ENCODE measurements at places on chromosomes 16 and 17. TPM values are rescaled to one million over a fixed set of nuclear protein-coding genes. Genes with fewer than 3 reads are reported as not detected.

Gene CD7
- polyA plus RNA-seq = 370 TPM

Gene TNK1
- 0.29 TPM for polyA plus RNA-seq

Gene GDPD3
- polyA plus RNA-seq = not detected

Gene TP53TG3F
- polyA plus RNA-seq = not detected

Gene TMEM114
- polyA plus RNA-seq = not detected

Gene KCNJ2
- polyA plus RNA-seq = not detected

Gene MT1E
- polyA plus RNA-seq = 2.5 TPM

Gene CD300LB
- 4.2 TPM for polyA plus RNA-seq

Gene AIPL1
- not detected for polyA plus RNA-seq

Gene HLF
- not detected for polyA plus RNA-seq

Gene KRTAP4-4
- polyA plus RNA-seq = not detected

DNA sequence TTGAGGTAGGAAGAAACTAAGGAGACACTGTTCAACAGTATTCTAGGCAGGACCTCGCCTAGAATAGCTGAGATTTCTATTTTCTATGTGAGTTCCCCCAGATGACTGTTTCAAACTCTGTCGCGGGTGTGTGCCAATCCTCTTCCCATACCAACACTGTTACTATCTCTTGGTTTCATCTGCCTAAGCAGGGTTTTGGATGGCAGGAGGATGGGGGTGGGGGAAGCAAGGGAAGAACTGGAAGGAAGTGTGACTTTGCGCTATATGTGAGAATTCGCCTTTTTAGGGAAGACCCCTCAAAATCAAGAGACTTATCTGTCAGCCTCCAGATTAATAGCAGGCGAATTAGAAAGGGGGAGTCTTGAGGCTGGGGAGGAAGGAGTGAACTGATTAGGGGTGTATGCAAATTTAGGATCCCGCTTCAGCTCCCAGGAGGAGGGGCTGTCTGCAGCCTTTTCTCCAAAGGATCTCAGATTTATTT is 521 bp upstream of the G6PC3 start:
- no peak for DNase-seq

GRCh38 chr16:86067936-86068335 is 169.0 kb downstream of the IRF8 start:
- no peak for DNase-seq

GRCh38 chr17:16398270-16399267 is 16.8 kb upstream of the TRPV2 start:
- DNase-seq = no peak

DNA sequence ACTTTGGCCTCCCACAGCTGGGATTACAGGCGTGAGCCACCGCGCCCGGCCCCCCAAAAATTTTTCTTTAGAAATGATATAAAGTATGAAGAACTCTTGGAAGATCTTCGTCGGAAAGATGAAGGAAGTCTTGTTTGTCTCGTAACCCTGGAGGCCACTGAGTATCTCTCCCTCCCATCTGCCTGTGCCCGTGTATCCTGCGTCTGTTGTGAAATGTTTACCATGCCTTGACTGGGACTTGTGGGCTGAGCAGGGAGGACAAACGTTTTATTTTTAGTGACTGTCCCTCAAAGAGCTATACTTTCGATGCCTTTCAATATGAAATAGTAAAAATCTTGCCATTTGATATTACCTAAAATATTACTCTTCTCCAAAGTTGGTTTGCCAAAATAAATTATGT is 121.2 kb downstream of the RPTOR start:
- no peak for DNase-seq

GRCh38 chr17:75602644-75603043 is 15.0 kb downstream of the MYO15B start:
- no peak for DNase-seq

GRCh38 chr17:21530311-21530710 is 154.2 kb downstream of the KCNJ12 start:
- no peak for DNase-seq

DNA sequence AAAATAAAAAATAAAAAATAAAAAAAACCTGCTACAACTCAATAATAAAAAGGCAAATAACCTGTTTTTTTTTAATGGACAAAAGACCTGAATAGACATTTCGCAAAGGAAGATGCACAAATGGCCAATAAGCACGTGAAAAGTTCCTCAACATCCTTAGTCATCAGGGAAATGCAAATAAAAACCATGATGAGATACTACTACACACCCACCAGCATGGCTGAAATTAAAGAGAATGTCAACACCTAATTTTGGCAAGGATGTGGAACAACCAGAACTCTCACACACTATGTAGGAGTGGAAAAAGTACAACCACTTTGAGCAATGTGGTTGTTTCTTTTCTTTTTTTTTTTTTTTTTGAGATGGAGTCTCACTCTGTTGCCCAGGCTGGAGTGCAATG is 24.6 kb downstream of the COG7 start:
- DNase-seq = no peak

DNA sequence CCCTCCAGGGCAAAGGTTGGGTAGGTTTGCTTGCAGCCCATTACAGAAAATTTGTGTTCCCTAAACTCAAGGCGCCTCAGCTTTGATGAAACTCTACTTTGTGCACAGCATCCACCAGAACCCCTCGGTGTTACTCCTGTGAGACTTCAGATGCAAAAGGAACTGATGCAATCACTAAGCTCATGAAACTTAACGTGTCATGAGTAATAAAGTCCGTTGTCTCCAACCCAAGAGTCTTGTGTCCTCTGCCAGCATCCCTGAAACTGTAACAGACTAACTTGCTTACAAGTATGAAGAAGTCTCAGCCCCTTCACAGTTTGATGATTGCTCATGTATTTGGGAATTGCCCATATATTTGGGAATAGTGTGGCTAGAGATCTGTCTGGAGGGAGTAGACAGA is 74.8 kb upstream of the MARCHF10 start:
- DNase-seq = no peak

Measured in immature natural killer cell (primary cell).